CD4-positive, alpha-beta T cell treated with Interleukin-15 for 4 hours (primary cell): ENCODE measurements at places on chromosomes 7 and 10.

GRCh38 chr10:3858051-3858845 is 73.2 kb upstream of the KLF6 start:
- DNase-seq = no peak

- no peak for DNase-seq
Measured at GRCh38 chr10:34061841-34062240, 727.4 kb upstream of the NRP1 start.

DNA sequence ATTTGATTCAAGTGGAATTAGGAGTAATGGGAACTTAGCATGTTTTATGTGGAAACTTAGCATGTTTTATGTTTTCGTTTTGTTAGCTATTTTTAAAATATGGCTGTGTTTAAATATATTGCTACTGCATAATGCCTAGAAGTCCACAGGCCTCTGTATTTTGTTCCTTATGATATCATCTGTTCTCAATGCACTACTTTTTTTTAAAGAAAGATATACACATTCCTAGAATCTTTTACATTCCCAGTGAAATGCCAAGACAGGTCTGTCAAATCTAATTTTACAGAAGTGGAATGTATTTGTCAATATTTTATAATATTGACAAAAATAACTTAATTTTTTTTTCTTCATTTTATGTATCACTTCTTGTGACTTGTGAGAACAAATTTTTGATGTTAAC is 51.6 kb downstream of the ST7 start:
- no peak for DNase-seq

DNA sequence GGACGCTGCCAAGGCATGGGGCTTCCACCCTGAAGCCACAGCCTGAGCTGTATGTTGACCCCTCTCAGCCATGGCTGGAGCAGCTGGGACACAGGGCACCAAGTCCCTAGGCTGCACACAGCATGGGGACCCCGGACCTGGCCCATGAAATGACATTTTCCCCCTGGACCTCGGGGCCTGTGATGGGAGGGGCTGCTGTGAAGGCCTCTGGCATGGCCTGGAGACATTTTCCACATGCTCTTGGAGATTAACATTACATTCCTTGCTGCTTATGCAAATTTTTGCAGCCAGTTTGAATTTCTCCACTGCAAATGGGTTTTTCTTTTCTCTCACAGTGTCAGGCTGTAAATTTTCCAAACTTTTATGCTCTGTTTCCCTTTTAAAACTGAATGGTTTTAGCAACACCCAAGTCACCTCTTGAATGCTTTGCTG is 463.6 kb downstream of the ZWINT start:
- DNase-seq = no peak

DNA sequence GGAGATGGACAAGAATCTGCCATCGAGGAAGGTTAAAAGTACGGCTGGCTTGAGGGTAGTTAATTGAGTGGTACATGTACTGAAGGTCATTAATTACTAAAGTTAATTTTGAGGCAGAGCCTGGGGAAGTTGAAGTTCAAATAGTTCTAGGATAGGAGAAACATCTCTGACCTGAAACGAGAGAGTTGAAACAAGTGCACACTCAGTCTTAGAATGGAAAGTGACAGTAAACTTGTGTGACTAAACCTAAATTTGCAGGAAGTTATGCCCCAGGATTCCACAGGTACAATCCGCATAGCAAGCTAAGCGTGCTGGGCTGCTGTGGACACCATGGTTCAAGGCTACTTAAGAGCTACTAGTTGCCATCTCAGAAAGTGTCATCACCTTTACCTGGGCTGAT is 209.9 kb downstream of the CHCHD3 start:
- DNase-seq = no peak

GRCh38 chr7:14542624-14543023 is 359.9 kb downstream of the DGKB start:
- DNase-seq = no peak

DNA sequence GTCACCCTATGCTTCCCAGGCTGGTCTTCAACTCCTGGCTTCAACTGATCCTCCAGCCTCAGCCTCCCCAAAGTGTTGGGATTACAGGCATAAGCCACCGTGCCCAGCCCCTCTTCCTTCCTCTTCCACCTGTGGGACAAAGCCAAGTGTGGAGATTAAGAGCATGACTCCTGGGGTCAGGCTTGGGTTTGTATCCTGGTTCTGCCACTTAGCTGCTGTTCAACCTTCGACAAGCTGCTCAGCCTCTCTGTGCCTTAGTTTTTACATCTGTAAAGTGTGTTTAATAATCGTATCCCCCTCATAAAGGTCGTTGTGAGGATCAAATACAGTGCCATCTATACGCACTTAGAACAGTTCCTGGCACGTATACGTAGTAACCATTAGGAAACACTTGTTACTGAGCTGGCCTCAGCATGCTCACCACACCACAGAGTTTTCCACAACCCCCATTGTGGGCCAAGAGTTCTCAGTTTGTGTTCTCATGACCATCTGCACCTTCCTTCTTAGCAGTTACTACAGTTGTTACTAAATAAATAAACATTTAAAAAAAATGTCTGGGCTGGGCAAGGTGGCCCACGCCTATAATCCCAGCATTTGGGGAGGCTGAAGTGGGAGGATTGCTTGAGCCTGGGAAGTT is 140.5 kb upstream of the BTBD16 start:
- DNase-seq = no peak

- DNase-seq = no peak
Measured at GRCh38 chr7:103373866-103374643, 26.6 kb downstream of the PSMC2 start.

DNA sequence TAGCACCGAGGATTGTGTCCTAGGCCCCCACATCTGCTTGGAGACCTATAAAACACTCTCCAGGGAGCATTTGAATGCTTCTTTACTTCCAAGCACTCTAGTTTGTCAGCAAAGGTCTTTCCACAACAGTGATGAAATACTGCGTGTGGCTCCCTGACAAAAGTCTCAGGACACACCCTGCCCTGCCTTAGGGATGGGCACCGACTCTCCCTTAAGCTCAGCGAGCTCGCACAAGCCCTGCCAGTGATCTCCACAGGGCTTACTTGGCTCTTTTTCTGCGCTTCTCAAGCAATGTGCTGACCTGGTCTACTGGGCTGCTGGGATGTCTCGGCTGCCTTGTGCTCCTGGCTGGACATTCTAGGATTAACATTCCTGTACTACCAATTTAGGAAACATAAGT is 84.3 kb upstream of the MPP7 start:
- DNase-seq = no peak

DNA sequence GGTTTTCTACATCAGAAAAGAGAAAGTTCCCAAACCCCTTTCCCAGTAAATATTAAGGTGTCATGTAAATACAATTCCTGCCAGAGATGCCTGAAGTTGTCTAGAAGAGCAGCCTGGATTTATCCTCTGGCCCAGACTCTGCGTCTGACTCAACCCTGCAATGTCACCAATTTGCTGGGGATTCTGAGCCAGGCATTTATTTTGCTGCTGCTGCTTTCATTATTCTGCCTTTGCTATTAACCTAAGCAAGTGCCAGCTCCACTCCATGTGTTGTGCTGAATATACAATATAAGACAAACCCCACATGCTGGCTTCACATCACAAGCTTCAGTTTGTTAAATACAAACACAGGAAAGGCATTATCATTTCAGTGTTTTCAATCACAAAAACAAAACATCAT is 59.1 kb downstream of the ELAPOR2 start:
- DNase-seq = no peak
